ENCODE measurements at places on chromosomes 3 and 15.

DNA sequence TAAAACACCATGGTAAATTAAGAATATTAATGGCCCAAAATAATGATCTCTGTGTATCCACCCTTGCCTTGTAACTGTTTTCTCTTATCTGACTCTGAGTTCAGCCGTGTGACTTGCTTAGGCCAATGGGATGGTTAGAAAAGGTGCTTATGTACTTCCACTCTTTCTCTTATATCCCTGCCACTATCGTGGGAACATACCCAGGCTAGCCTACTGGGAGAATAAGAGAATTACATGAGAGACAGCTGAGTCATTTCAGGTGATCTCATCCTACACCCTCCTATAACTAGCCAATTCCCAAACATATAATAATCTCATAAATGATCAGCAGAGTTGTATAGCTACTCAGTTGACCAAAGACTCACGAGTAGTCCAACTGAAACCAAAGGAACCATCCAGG is 98.3 kb upstream of the ABI3BP start:
- no peak for DNase-seq

GRCh38 chr3:171883257-171883892 is 40.2 kb downstream of the TMEM212 start:
- DNase-seq: no peak

- no peak for DNase-seq
Measured at GRCh38 chr15:27545494-27546255, 553.4 kb downstream of the OCA2 start.

DNA sequence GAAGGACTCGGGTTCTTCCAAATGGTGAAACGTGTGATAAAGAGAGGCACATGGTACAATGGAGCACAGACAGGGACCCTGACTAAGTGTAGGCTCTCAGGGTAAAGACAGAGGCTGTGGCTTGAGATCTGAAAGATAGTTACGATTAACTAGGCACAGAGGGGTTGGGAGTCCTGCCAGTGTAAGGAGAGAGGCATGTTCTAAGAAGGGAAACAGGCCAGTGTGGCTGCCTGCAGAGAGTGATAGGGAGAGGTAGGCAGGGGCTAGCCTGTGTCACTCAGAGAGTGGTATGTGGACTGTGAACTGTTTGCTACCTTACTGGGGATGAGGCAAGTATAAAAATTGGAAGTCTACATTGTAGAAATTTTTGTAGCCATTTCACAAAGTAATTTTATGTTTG is 109.5 kb downstream of the PEX5L start:
- no peak for DNase-seq

- DNase-seq: peak; percentile 69
Measured at GRCh38 chr15:66566963-66567531, 1.2 kb upstream of the LCTL start.

Measured in activated T-cell treated with anti-CD3 and anti-CD28 coated beads, Interleukin-2, amount 50 U/mL, for 72 hours (primary cell).